ENCODE measurements at places on chromosomes 7 and 10. TPM values are rescaled to one million over a fixed set of nuclear protein-coding genes. Genes with fewer than 3 reads are reported as not detected.

The GHRHR gene
- total RNA-seq, result not detected

The TAS2R5 gene
- 6.1 TPM for total RNA-seq

The ASIC3 gene
- 3.7 TPM for total RNA-seq

The FAM25C gene
- not detected for total RNA-seq

The SLC13A1 gene
- total RNA-seq, result not detected

The IFIT1B gene
- total RNA-seq, result not detected

DNA sequence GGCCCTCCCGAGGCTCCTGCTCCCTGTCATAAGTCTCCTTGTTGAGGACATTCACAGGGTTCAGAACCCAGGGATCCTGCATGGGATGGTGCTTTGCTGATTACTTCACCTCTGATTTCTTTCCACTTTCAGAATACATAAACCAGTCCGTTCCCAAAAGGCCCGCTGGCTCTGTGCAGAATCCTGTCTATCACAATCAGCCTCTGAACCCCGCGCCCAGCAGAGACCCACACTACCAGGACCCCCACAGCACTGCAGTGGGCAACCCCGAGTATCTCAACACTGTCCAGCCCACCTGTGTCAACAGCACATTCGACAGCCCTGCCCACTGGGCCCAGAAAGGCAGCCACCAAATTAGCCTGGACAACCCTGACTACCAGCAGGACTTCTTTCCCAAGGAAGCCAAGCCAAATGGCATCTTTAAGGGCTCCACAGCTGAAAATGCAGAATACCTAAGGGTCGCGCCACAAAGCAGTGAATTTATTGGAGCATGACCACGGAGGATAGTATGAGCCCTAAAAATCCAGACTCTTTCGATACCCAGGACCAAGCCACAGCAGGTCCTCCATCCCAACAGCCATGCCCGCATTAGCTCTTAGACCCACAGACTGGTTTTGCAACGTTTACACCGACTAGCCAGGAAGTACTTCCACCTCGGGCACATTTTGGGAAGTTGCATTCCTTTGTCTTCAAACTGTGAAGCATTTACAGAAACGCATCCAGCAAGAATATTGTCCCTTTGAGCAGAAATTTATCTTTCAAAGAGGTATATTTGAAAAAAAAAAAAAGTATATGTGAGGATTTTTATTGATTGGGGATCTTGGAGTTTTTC lies 159.8 kb upstream of the LANCL2 start:
- DNase-seq, result no peak
- no peak overlapping the region for H3K27ac ChIP-seq
- no peaks in the 10 kb centered on the region for H3K4me1 ChIP-seq
- H3K4me3 ChIP-seq, result no peak overlapping the region
- H3K36me3 ChIP-seq, result peaks cover 75% of the 10 kb centered on the region

- no peak overlapping the region for H3K27ac ChIP-seq
- no peaks in the 10 kb centered on the region for H3K27me3 ChIP-seq
- no peak for DNase-seq
- H3K36me3 ChIP-seq, result no peaks in the 10 kb centered on the region
- no peak overlapping the region for H3K4me3 ChIP-seq
These were observed 30.8 kb downstream of the SLC16A9 start for GRCh38 chr10:59678884-59679301.

DNA sequence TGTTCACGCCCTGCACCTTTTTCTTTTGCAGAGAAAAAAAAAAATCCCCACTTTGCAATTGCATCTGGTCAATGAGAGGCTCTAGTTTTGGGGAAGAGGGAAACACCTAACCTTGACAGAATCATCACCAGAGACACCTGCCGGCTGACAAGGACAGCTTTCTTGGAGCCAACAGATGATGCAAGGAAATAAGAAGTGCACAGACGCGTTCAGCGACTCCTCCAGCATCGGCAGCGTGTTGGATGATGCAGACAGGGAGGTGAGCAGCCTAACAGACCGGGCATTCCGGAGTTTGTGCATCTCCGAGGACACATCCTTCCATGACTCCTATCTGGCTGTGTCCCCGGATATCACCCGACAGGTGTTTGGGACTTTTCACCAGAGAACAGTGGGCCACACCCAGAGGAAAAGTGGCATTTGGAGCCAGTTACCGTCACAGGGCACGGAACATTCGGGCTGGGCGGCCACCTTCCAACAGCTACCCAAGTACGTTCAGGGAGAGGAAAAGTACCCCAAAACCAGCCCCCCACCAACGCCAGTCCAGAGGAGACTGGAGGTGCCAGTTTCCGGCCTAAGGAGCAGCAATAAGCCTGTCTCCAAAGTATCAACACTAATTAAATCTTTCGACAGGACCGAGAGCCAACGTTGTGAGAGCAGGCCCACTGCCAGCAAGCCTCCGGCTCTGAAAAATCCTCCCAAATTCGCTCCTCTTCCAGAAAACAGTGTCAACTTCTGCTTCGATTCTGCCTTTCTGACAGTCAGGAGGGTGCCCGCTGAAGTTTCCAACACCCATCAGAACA lies 23.6 kb downstream of the C10orf71 start:
- DNase-seq, result peak; percentile 67
- no peak overlapping the region for H3K27ac ChIP-seq
- H3K27me3 ChIP-seq, result no peaks in the 10 kb centered on the region
- no peaks in the 10 kb centered on the region for H3K36me3 ChIP-seq

DNA sequence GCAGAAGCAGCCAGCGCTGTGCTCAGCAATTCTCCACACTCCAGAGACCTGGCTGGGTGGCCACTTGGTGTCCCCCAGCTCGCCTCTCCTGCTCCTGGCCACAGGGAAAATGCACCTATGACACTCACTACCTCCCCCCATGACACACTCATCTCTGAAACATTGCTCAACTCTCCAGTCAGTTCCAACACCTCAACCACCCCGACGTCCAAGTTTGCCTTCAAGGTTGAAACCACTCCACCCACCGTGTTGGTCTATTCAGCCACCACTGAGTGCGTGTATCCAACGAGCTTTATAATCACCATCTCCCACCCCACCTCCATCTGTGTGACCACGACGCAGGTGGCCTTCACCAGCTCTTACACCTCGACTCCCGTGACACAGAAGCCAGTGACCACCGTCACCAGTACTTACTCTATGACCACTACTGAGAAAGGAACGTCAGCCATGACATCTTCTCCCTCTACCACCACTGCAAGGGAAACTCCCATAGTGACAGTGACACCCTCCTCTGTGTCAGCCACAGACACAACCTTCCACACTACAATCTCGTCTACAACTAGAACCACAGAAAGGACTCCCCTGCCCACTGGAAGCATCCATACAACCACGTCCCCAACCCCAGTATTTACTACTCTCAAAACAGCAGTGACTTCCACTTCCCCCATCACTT lies 2.7 kb downstream of the MUC3A start:
- H3K4me1 ChIP-seq, result no peaks in the 10 kb centered on the region
- no peak overlapping the region for H3K27ac ChIP-seq
- no peak for DNase-seq
- no peaks in the 10 kb centered on the region for H3K27me3 ChIP-seq
- no peak overlapping the region for H3K4me3 ChIP-seq

DNA sequence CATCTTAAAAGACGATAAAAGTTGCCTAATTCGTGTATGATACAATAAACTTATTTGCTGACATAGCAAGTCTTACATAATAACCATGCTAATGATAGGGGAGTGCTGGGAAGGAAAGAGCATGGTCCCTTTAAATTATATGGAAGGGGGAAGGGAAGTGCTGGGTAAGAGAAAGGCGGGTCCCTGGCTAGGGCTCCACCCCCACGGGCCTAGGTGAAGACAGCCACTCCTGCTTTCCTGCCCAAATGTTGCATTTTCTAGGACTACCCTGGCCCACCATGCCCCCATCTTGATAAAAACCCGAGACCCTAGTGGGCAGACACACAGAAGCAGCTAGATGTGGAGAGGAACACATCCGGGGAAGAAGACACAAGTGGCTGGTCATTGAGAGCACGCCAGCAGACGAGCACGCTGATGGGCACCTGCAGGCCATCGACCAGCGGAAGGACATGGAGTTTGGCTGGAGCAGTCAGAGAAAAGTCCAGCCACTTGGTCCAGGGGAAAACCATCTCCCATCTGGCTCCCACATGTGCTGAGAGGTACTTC lies 328.7 kb downstream of the ARL4A start:
- no peaks in the 10 kb centered on the region for H3K27me3 ChIP-seq
- H3K27ac ChIP-seq, result no peak overlapping the region
- no peak overlapping the region for H3K4me3 ChIP-seq
- H3K36me3 ChIP-seq, result no peaks in the 10 kb centered on the region

DNA sequence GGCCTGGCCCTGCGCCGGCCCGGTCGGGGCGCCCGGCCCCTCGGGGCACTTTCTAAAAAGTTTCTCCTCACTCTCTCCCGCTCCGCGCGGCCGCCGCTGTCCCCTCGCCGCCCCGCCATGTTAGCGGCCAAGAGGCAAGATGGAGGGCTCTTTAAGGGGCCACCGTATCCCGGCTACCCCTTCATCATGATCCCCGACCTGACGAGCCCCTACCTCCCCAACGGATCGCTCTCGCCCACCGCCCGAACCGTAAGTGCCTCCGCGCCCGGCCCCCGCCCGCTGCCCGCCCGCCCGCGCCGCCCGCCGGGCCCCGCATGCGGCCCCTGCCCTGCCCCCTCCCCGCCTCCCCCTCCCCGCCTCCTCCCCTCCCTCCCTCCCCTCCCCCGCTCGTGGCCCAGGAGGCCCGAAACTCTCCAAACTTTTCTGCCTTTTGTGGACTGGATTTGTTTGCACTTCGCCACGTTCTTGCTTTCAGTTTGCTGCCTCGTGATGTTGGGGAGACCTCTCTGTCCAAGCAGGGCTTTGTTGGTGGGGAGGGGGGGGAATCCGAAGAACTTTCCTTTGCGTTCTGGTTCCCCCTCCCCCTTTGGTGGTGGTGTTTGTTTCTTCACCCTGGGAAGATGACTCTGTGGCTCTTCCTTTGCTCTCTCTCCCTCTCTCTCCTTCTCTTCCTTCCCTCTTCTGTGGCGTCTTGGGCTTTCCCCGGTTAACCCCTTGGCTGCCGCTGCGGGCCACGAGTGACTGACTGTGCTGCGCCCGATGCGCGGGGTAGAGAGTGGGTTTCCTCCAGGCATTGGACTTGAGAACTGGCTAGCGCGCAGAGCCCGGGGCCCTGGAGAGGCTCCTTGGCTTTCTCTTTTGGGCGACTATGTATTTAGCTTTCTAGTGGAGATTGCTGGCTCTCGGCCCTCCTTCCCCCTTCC lies 1.6 kb downstream of the TCF7L2 start:
- H3K4me3 ChIP-seq, result peak overlapping the region; percentile 78
- H3K27me3 ChIP-seq, result no peaks in the 10 kb centered on the region
- no peaks in the 10 kb centered on the region for H3K36me3 ChIP-seq
- H3K27ac ChIP-seq, result peak overlapping the region; percentile 95
- H3K4me1 ChIP-seq, result peaks cover 49% of the 10 kb centered on the region

GRCh38 chr7:30838008-30838407 lies 66.8 kb downstream of the MINDY4 start:
- peaks cover 3% of the 10 kb centered on the region for H3K4me1 ChIP-seq
- H3K27me3 ChIP-seq, result no peaks in the 10 kb centered on the region
- H3K4me3 ChIP-seq, result no peak overlapping the region
- DNase-seq, result no peak

DNA sequence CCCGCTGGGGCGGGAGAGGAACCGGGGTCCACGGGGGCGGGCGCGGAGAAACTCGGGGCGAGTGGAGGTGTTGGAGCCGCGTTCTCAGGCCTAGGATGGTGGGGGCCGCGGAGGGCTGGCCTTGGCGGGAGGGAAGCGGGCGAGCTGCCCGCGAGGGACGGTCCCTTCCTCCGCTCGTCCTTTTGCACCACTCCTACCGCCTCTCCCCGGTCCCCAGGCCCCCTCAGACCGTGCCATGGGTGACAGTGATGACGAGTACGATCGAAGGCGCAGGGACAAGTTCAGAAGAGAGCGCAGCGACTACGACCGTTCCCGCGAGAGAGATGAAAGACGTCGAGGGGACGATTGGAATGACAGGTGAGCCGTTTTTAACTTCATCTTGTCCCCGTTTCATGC lies 451 bp downstream of the SRRT start:
- peaks cover 42% of the 10 kb centered on the region for H3K4me1 ChIP-seq
- H3K27ac ChIP-seq, result peak overlapping the region; percentile 77
- DNase-seq, result no peak
- H3K4me3 ChIP-seq, result peak overlapping the region; percentile 93

GRCh38 chr7:139023076-139023475 lies 12.8 kb downstream of the ZC3HAV1L start:
- H3K4me3 ChIP-seq, result no peak overlapping the region
- no peak overlapping the region for H3K27ac ChIP-seq
- H3K36me3 ChIP-seq, result no peaks in the 10 kb centered on the region
- no peaks in the 10 kb centered on the region for H3K27me3 ChIP-seq
- DNase-seq, result no peak

- H3K27me3 ChIP-seq, result no peaks in the 10 kb centered on the region
- H3K4me3 ChIP-seq, result no peak overlapping the region
- no peaks in the 10 kb centered on the region for H3K36me3 ChIP-seq
- H3K27ac ChIP-seq, result no peak overlapping the region
- peaks cover 6% of the 10 kb centered on the region for H3K4me1 ChIP-seq
These were observed 147.0 kb downstream of the EMX2 start for GRCh38 chr10:117689566-117689965.

Measured in vagina (tissue), 2 donors.